Stimulated activated CD4-positive, alpha-beta T cell treated with anti-CD3 and anti-CD28 coated beads, Interleukin-1b, Interleukin-23, amount 100 ng/mL, for 24 hours (primary cell): ENCODE measurements at places on chromosomes 3 and 15.
A peak's percentile ranks its signal among the peaks of the same experiment; 100 is the strongest.

DNA sequence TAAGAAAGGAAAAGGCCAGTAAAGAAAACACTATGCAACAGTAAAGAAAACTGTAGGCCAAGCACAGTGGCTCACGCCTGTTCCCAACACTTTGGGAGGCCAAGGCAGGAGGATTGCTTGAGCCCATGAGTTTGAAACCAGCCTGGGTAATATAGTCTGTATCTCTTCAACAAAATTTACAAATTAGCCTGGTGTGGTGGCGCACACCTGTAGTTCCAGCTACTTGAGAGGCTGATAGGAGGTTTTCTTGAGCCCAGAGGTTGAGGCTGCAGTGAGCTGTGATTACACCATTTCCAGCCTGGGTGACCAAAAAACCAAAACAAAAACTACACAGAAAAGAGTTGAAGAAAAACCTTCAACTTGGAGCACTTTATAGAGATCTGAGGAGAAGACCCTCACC, 31.8 kb downstream of the DAG1 start:
- no peak for DNase-seq

GRCh38 chr3:185702262-185703225, 116.4 kb downstream of the SENP2 start:
- DNase-seq: no peak

- DNase-seq: no peak
These were observed 155.6 kb downstream of the WNT5A start for GRCh38 chr3:55331524-55331923.

GRCh38 chr15:81536356-81536755, 162.3 kb upstream of the TMC3 start:
- no peak for DNase-seq

GRCh38 chr3:13040361-13041074, 32.7 kb downstream of the IQSEC1 start:
- DNase-seq: peak; percentile 25

DNA sequence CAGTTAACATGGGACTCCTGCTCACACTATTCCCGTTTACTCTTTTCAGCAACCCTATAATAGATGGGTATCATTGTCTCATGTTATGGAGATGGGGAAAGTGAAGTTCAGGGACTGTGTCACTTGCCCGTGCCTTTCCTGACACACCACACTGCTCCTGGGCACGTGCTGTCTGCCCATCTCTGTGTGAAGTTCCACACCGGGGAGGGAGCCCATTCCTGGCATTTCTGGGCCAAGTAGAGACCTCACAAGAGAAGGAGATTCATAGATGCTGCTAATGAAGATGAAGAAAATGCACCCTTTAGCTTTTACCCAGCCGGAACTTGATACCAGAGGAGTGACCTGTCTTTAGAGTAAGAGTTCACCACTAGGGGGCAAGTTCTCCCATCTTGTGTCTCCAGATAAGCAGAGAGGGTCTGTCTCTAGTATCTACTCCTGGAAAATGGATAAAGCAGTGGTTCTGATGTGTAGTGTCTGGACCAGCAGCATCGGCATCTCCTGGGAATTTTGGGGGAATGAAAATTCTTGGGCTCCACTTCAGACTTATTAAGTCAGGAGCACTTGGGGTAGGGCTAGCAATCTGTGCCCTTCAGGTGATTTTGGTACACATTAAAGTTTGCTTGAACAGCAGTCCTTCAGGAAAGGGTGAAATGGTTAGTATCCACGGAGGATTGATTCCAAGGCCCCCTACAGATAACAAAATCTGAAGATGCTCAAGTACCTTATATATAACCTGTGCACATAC, 2.0 kb upstream of the TOPBP1 start:
- DNase-seq: no peak
